NCI-H524 treated with DMSO at 0.1 percent for 48 hours (cell line): ENCODE measurements at places on chromosomes 12 and 14.

GRCh38 chr12:54587315-54587873 lies 1.1 kb downstream of the PPP1R1A start:
- DNase-seq, result no peak

DNA sequence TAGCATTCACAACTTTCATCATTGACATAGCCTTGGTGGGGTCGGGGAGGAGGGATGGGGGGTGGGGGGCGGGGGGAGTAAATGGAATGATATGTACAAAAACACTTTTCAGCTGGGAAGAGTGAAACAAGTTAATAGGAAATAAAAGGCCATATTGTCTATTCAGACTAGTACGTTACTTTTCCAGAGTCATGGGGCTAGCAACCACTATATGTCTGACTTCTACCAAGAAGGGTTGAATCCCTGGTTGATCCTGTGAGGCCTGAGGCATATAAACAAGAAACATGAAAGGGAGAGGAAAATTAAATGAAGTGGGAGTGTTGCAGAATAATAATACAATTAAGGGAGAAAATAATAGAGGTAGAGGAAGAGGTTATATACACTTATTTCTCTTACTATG lies 225.5 kb downstream of the ERC1 start:
- DNase-seq, result no peak

GRCh38 chr14:88163731-88164255 lies 158.9 kb downstream of the GPR65 start:
- DNase-seq, result no peak

DNA sequence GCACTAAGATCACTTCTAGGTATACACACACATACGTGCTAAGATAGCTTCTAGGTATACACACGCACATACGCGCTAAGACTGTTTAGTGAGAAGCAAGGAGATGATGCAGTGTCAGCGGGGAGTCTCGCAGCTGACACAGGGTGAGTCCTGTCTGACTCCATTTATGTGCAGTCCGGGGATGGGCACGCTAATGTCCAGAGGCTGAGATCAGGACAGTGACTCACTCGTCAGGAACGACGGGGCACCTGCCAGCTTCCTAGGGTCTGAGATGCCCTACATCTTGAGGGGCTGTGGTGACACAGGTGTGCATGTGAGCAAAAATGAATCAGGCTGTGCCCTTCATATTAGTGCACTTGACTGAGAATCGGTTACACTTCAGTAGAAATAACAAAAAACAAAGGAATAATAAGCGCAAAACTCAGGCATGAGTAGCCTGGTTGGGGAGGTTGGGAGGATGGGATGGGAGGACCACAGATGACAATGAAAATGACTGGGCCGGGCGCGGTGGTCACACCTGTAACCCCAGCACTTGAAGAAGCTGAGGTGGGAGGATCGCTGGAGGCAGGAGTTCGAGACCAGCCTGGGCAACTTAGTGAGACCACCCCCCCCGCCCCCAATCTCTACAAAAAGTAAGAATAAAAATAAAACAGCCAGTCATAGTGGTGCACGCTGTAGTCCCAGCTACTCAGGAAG lies 29.1 kb upstream of the ULK1 start:
- DNase-seq, result no peak

- DNase-seq, result no peak
Measured at GRCh38 chr12:113244047-113244460, 22.8 kb downstream of the TPCN1 start.

DNA sequence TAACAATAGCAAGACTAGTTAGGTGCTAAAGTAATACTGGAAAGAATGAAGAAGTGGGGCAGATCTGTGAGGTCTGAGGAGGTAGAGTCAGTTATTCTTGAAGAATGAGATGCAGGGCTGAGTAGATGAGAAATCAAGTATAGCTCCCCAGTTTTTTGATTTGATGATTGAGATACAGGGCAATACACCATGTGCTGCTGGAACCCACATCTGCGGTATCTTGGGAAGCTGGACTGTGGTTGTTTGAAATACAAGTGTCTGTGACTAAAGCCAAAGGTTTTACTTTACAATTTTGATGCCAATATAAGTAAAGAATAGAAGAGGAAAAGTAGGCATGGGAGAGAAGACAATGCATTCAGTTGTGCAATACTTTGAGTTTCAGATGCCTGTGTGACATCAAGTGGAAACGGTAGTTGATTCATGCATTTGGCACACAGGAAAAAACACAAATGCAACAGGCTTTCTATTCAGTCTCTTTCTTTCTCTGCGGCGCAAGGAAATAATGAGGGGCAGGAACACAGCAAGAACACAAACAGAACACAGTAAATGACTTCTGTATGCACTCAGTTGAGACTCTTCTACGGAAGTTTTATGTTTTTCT lies 190.2 kb upstream of the SLC38A2 start:
- no peak for DNase-seq

GRCh38 chr12:92185052-92185451 lies 39.4 kb upstream of the BTG1 start:
- DNase-seq, result no peak

DNA sequence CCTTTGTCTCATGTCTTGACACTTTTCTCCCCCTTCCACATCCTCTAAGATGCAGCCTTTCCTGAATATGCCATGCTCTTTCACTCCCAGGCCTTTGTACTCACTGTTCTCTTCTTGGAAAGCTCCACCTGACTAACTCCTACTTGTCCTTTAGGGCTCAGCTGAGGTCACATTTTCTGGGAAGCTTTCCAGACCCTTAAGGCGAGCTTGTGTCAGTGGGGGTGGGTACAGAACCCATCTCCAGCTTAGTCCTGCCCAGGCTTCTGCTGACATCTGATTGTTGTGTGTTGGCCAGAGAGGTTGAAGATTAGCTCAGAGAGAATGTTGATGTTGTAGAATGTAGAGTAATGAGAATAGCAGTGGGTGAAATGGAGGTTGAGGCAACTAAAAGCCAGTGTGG lies 2.9 kb upstream of the TSFM start:
- DNase-seq, result no peak

- no peak for DNase-seq
Measured at GRCh38 chr12:115660211-115660805, 617.2 kb downstream of the MED13L start.

DNA sequence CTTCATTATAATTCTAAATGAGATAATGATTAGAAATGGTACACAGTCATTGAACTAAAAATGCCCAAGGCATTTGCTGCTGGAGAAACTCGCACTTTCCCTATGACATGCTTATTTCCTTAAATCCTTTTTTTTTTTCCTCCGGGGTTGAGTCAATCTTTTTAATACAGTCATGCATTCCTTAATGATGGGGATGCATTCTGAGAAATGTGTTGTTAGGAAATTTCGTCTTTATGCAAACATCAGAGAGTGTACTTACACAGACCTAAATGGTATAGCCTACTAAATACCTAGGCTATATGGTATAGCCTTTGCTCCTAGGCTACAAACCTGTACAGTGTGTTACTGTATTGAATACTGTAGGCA lies 29.8 kb upstream of the DACT1 start:
- no peak for DNase-seq
